ENCODE measurements at places on chromosomes 16 and 17.

GRCh38 chr17:518047-518735, 165.6 kb upstream of the RPH3AL start:
- no peak for DNase-seq

- no peak for DNase-seq
These were observed 204.9 kb downstream of the PRKCA start for GRCh38 chr17:66507103-66507923.

GRCh38 chr17:292531-293382, 59.9 kb downstream of the RPH3AL start:
- no peak for DNase-seq

GRCh38 chr17:82215095-82215971, 2.7 kb upstream of the CCDC57 start:
- DNase-seq = no peak

DNA sequence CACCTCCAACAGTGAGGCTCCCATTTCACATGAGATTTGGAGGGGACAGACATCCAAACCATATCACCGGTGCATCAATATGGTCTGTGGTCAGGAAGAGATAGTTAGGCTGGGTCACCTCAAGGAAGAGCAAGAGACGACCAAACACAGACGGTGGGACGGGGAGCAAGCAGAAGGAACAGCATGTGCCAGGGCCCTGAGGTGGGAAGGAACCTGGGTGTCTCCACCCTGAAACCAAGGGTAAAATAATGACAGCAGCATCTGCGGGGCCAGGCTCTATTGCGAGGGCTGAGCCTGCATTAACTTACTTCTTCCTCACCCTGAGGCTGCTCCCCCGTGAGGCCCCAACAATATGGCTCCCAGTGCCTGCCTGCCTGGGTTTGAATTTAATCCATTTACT, 8.9 kb upstream of the PRSS21 start:
- DNase-seq = no peak

GRCh38 chr16:14553447-14553846, 76.6 kb downstream of the PARN start:
- DNase-seq = no peak
